ENCODE measurements at places on chromosomes 2 and 18. TPM values are rescaled to one million over a fixed set of nuclear protein-coding genes. Genes with fewer than 3 reads are reported as not detected.

Gene UGT1A8
- not detected for total RNA-seq

Gene SLC19A3
- total RNA-seq: 2.0 TPM

Gene MAPRE3
- total RNA-seq: 62.0 TPM

Gene CCT4
- 86.0 TPM for total RNA-seq

Gene DES
- total RNA-seq: 17,943 TPM

Gene GREB1L
- 11.1 TPM for total RNA-seq

Gene CCBE1
- 1.5 TPM for total RNA-seq

- DNase-seq: no peak
Measured at GRCh38 chr2:217429981-217430500, 570.2 kb upstream of the TNP1 start.

DNA sequence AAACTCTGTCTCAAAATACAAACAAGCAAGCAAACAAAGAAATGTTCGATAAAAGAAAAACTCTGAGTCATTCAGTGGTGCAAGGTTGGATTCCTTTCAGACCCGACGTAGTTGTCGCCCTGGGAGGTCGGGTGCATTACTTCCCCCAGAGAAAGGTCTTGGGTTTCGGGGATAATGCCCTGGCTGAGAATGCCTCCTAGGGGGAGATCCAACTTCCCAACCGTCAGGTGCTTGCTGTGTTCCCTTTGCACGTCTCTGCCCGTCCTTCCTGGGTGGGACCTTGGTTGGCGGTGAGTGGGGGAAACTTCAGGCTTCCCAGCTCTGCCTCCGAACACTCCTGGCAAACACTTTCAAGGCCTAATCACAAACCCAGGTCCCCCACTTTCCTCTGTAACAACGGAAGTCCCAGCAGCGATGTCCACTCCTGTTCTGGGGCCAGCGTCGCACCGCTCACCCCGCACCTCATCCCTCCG lies 609 bp downstream of the TPGS2 start:
- DNase-seq: peak; percentile 5

DNA sequence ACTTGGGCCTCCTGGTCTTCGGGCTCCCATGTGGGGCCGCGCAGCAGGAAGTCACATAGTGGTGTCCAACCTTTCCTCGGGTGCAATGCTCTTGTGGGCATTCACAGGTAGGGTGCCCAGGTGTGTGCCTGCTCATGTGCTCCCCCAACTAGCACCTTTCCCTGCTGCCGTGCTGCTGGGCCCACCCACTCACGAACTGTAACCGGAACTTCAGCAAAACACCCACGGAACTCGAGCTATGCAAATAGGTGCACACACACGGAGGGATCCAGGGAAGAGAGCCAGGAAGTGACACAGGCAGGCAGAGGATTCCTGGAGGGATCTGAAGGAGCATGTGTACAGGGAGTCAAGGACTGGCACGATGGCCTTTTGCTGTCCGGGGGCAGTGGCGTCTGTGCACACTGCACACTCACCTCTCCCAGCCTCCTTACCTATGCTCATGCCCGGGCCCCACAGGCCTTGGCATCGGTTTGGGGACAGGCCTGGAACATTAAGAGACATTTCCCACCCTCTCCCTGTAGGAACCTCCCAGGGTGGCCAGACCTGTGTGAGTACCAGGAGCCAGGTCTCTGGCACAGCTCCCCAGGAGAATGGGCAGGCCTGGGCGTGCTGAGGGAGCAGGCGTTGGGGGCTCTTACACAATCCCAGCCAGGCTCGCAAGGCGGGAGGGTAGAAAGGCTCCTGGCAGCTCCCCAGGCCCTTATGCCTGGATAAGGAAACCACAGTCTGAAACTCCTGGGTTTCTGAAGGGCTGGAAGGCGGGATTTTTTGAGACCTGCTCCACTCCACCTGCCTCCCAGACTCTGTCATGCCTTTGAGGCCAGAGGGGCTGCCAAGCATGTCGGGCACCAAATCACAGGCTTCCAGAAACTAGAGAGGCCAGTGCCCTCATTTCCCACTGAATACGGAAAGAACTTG lies 6.6 kb upstream of the PTMA start:
- no peak for DNase-seq

DNA sequence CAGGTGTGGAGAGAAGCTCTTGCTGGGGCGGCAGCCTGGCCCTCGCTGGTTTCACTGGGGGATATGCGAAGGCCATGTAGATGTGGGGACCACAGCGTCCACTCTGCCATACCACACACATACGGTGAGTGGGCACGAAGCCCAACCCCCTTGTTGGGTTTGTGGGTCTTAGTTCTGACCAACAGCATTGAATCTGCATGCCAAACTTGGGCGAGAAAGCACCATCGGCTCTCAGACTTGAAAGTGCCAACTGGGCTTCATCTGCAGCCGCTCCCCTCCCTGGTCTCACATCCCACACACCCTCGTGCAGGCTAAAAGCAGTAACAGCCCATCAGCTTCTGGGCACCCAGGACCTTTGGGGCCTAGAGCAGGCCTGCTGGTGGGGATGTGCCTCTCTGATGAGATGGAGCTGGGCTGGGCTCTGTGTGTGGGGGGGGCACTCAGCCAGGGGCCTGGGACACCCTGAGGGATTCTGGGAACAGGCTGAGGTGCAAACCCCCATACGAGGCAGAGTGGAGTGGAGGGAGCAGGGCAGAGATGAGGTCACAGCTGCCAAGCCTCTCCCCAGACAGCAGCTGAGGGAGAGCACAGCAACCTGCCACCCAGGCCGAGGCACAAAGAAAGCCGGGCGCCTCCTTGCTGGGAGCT lies 264.4 kb downstream of the TWIST2 start:
- peak; percentile 9 for DNase-seq

DNA sequence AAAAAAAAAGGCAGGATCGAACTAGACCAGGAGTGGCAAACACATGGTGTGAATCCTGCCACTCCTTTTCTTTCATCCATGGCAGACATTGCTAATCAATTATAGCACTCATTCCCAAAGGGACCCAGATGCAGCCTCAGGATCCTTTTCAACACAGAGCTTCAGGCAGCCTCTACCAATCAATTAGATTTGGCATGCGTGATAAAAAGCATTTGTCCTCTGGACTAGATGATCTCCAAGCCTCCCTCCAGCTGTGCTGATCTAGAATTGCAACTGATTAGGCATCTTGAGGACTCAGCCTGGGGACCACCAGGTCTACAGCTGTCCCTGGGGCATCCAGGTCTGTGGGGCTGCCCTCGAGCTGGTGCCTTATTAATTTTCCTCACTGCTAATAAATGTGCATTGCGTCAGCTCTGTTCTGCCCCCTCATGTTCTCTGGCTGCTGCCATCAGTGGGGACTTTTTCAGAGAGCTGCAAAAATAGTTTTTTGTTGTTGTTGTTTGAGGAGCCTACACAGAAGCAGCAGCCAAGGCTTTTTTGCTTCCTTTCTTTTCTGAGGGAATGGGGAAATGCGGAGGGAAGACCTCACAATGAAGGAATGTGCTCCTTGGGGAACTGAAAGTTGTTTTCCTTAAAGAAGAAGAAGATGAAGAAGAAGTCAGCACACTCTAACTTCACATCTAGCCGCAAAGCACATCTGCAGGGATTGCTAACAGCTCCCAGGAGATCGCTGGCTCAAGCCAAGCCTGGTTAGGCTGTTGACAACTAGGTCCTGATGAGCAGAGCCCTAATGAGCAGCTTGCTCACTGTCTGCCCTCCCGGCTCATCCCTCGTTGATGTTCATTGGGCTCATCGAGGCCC lies 8.8 kb upstream of the ATOH8 start:
- no peak for DNase-seq

GRCh38 chr2:238104226-238104690 lies 4.1 kb downstream of the ESPNL start:
- DNase-seq: no peak

GRCh38 chr2:158214431-158214830 lies 112.8 kb downstream of the UPP2 start:
- DNase-seq: no peak

GRCh38 chr2:42696987-42697386 lies 66.9 kb downstream of the OXER1 start:
- no peak for DNase-seq

GRCh38 chr2:182761903-182762302 lies 45.8 kb downstream of the DNAJC10 start:
- no peak for DNase-seq

DNA sequence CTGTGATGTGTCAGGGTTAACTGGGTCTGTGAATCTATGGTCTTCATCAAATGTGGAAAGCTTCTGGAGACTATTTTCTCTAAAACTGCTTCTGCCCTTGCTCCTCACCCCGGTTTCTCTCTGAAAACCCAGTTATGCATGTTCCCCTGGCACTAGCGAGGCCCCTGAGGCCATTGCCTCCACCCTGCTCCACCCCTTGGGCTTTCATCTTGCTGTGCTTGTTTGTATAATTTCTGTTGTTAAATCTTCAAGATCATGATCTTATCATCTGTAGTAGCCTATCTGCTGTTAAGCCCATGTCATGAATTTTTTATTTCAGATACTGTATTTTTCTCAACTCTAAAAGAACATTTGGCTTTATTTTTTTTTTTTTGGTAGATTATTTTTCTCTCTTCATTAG lies 14.9 kb upstream of the ANO7 start:
- DNase-seq: no peak

DNA sequence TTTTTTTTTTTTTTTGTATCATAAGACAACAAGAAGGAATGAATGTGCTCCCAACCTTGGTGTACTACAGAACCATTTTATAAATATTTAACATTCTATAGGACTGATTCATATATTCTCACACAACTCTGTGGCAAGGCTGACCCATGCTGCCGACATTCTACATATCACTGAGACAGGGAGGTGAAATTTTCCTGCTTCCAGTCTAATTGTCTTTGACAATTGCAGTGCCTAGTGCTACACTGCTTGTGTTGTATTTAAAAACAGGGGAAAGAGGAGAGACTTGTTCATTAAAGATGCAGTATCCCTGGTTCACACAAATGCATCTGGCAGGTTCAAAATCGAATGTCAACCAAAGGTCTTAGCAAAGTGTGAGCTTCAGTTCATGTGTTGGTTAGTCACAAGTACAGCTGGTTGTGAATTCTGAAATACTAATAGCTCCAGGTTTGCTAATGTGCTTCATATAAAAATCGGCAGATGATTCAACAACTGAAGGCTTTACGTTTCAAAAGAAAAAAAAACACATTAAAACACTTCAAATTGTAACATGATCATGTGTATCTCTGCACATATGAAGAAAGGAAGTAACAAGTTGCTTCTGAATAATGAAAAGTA lies 130.8 kb downstream of the FIGN start:
- no peak for DNase-seq

GRCh38 chr2:17538844-17539554 lies 1.5 kb upstream of the VSNL1 start:
- DNase-seq: peak; percentile 63

DNA sequence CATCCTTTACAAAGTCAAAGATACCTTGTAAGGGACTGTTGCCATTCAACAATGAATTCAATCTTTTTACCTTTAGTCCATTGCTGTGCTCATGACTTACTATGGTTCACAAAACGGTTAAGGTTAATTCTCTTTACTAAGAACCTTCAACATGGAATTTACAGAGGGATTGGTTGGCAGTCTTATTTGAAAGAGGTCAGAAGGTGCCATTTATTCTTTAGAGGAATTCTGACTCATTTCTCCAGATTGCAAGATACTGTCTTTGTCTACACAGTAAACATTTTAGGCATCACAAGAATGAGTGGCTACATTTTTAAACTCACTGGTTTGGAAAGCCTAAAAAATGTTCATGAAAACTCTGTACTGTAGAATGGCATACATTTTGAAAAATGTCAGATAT lies 17.4 kb downstream of the KCNH7 start:
- DNase-seq: no peak

DNA sequence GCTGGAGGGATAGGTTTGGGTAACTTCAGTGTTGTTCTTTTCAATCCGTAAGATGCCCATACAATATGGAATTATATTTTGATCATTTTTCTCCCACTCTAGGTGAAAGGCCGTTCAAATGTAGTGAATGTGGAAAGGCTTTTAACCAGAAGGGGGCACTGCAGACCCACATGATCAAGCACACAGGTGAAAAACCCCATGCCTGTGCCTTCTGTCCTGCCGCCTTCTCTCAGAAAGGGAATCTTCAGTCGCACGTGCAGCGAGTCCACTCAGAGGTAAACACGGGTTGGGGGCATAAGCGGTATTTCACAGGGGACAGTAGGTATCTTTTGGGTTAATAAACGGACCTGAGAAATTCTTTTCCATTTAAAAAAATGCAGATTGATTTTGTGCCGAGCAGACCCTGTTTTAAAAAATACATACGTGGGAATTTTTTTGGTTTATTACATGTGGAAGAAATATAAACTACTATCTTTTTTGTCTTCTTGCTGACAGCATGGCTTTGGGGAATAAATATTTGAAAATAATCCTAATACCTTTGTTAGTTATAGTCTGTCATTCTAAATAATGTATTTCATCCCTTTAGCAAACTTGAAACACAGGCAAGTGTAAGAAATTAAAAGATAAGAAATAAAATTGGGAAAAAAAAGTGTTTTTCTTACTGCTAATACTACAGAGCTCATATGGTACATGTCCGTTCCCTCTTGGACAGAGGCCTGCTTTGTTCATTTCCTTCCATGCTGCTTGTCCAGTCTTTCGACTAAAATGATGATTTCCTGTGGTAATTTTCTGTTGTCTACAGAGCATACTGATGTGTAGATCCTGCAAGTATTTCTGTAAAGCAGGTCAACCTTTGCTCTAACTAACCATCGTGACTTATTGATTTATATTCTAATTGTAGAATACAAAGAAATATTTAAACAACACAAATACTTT lies 53.3 kb downstream of the ZNF236 start:
- peak; percentile 13 for DNase-seq

GRCh38 chr2:48250943-48251342 lies 279.0 kb upstream of the STON1 start:
- DNase-seq: no peak

DNA sequence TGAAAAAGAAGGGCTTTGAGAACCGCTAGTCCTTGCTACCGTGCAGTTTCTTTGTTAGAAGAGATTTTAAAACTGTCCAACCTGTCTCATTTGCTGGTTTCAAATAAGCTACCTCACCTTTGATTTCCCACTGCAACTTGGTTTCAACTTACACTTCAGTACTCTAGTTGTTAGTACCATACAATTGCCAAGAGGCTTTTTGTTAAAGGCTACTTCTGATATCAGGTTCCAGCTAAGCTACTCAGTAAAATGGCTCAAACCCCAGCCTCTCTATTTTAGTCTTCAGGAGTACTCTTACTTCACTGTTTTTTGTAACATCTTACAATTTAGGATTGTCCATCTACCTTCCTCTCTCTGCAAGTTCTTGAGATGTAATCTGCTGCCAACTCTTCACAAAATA lies 91.6 kb downstream of the INO80D start:
- no peak for DNase-seq

DNA sequence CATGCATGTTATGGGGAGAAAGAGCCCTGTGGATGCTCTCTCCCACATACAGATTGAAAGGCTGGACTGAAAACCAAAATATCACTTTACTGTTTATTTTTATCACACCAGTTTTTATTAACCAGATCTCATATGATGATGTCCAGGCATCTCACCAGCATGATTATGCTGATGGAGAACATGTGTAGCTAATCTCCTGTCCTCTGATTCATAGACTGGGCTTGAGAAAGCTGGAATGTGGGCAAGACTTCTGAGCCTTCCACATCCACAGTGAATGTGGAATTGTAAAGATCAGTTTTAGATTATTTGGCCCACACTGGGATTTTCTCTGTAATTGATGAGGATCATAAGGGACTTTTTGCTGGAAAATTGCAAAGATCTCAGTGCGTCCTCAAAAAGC lies 137.9 kb downstream of the ICOS start:
- no peak for DNase-seq

Measured in heart right ventricle (tissue), 16 donors.